Fibroblast of lung (primary cell): ENCODE measurements at places on chromosomes 6 and 20.
A peak's percentile ranks its signal among the peaks of the same experiment; 100 is the strongest.

DNA sequence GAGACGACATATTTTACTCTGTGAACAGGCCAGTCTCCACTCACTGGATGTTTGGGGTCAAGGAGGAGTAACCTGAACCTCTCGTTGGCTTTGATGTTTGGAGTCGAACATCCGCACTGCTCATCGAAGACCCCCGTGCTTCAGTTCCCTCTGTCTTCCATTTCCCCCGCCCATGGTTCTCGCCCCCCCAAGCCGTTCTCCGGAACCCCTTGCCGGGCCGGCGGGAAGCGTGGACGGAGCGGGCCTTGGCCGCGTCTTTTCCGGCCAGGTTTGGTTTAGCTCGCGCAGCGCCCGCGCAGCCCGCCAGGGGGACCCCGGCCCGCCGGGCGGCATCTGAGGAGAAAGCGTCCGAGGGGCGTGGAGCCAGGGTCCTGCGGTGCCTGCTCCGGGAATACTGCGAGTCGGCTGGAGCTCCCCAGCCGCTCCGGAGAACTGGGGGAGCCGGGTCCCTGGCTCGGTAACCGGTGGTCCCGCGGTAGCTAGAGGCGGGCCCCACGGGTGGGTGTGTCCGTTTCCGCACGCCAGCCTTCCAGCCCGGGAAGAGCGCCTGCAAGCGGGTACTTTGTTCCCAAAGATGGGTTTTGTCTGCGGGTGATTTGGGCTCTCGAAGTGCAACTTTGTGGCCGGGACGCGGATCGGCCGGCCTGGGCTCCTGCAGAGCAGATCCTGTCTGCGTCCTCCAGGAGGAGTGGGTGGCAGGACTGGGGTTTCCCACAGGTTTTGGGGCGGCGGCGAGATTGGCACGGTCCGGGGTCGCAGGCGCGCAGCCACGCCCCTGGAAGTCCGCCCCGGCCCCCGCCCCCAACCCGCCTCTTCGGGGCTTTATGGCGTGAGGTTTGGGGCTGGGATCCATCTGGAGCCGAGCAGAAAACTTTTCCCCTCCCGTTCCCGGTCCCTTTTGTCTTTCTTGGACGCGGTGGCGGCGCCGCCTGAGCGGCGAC, at the start of gene TMEM200A:
TSS of gene TMEM200A (plus strand) at position 852 of the 941 bp plus-strand sequence. CDS start 74,406 bp downstream, outside the sequence.
- DNase-seq: peak; percentile 72

GRCh38 chr6:169847901-169848311, 96.5 kb downstream of the ERMARD start:
- no peak for DNase-seq

GRCh38 chr6:25215881-25216280, 63.3 kb upstream of the CARMIL1 start:
- no peak for DNase-seq

DNA sequence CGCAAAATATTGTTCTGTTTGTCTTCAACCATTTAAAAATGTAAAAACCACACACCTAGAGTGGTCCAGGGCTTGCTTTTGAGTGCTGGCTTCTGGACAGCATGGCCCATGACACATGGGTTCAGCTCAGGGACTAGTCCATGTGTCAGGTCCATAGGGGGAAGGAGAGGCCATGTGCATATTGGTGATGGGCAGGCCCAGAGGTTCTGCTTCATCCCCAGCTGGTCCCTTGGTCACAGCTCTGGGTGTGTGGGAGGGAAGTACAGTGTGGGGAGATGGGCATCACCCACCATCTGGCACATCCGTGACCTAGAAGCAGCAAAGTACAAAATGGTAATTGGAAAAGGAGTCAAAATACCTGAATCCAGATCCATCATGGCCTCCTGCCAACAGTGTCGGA, 50.7 kb downstream of the STK35 start:
- no peak for DNase-seq

- no peak for DNase-seq
Measured at GRCh38 chr6:31352683-31353383, 4.1 kb downstream of the HLA-B start.

GRCh38 chr6:170286934-170287265, 4.0 kb downstream of the DLL1 start:
- no peak for DNase-seq

- DNase-seq: peak; percentile 81
Measured at GRCh38 chr6:125301435-125302391, at the start of gene HDDC2. TSS of gene HDDC2 (minus strand) at chr6:125301967. CDS start at chr6:125301932, 35 bp downstream.

GRCh38 chr6:157632821-157633220, 190.2 kb upstream of the SNX9 start:
- peak; percentile 89 for DNase-seq

DNA sequence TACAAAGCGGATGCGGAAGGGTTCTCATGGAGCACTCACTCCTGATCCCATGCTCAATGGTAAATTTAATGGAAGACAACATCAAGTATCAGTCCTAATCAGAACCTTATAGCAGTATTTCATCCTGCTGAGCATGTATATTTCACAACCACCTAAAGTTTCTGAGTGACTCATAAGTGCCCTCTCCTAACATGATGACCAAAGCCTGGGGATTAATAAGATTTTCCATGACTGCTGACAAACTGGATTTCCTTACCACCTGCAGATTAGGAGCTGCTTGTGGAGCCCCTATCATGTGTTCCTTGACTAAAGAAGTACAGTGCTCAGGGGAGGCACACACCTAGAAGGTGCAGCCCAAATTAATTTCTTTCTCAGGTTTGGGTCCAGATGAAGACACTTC, 112.8 kb downstream of the INSM1 start:
- peak; percentile 79 for DNase-seq

DNA sequence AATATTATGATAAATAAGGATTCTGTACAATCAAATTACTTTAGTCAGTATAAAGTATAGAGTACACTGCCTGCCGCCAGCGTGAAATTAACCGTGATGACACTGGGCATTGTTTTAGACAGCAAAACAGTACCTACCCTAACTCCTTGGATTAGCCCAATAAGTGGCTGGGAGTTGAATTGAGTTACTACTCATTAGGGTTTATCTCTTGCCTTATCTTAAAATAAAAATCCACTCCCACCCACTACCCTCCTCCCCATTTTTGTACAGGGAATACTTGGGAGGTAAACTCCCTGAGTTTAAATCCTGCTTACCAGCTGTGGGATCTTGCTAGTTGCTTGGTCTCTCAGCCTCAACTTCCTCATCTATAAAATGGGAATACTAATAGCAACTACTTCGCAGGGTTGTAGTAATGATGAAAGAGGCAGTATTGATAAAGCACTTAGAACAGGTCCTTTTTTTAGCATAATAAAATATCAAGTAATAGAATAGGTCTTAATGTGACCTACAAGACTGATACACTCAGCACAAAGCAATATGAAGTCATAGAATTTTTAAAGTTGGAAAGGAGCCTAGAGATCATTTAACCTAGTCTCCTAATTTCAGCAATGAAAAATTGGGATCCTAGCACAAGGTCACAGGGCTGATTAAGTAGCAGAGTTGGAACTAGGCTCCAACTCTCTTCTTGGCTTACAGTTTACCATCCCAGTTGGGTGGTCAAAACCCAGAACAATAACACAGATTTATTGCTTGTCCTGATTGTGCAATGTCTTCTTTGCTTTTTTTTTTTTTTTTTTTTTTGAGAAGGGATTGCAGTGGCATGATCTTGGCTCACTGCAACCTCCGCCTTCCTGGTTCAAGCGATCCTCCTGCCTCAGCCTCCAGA, 23.8 kb downstream of the PHACTR2 start:
- peak; percentile 81 for DNase-seq

GRCh38 chr6:53309059-53309900, 39.5 kb downstream of the ELOVL5 start:
- peak; percentile 69 for DNase-seq

- no peak for DNase-seq
Measured at GRCh38 chr20:57680934-57681914, 28.6 kb downstream of the PMEPA1 start.

- peak; percentile 96 for DNase-seq
Measured at GRCh38 chr6:6712449-6713403, 124.2 kb downstream of the LY86 start.

GRCh38 chr20:45445805-45446562, 23.6 kb upstream of the WFDC2 start:
- DNase-seq: no peak

- no peak for DNase-seq
Measured at GRCh38 chr6:161882196-161882765, 608.4 kb upstream of the AGPAT4 start.

DNA sequence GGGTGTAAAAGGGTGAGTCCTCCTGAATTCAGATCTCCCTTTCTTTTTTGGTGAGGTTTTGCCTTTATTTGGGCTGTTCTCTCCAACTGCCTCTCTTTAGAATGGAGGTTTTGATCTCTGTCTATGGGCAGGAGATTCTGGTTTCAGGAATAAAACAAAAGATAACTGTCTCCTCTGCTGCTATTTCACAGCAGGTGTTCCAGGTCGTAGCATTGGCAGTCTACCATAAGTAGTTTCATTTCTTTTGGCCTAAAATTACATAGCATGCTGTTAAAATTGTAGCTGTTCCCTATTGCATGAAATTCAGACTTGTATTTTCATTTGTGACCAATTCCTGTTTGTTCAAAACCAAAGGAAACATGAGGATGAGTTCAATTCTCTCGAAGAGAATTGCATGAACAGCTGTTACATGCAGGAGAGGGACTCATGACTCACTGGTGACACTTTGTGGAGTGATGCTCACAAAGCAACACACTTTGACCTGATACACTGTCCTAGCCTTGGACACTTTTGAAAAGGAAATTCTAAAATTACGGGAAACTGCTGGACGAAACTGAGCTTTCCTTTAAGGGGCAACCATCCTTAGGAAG, 76.8 kb upstream of the SIRPG start:
- no peak for DNase-seq

- DNase-seq: no peak
Measured at GRCh38 chr6:144326393-144326792, 41.3 kb downstream of the UTRN start.

- peak; percentile 91 for DNase-seq
Measured at GRCh38 chr6:26532699-26533531, 5.3 kb upstream of the HMGN4 start.

GRCh38 chr6:145736661-145737144, 1.4 kb upstream of the EPM2A start:
- DNase-seq: peak; percentile 72

GRCh38 chr20:13271098-13271497, 50.0 kb downstream of the ISM1 start:
- DNase-seq: no peak

DNA sequence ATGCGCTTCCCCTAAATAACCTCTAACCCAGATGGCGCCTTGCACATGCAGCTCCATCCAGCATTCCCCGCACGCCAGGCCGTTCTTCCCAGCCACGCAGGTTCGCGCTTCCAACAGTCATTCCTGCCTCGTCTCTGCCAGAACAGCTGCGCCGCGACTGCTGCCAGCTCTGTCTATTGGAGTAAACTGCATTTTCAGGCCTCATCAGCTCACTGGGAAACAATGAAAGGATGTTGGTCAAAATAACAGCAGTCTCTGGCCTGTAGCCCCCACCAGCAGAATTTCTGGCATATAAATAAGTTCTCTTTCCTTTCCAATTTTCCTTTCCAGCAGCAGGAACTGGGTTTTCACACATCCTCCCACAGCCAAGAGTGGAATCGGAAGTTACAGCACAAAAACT, 14.6 kb downstream of the NRSN1 start:
- DNase-seq: no peak

- peak; percentile 75 for DNase-seq
Measured at GRCh38 chr6:17938901-17939300, 48.5 kb downstream of the KIF13A start.

- peak; percentile 93 for DNase-seq
Measured at GRCh38 chr20:43751167-43752050, 24.6 kb upstream of the GTSF1L start.

GRCh38 chr6:7786214-7786661, 60.3 kb downstream of the BMP6 start:
- DNase-seq: no peak

DNA sequence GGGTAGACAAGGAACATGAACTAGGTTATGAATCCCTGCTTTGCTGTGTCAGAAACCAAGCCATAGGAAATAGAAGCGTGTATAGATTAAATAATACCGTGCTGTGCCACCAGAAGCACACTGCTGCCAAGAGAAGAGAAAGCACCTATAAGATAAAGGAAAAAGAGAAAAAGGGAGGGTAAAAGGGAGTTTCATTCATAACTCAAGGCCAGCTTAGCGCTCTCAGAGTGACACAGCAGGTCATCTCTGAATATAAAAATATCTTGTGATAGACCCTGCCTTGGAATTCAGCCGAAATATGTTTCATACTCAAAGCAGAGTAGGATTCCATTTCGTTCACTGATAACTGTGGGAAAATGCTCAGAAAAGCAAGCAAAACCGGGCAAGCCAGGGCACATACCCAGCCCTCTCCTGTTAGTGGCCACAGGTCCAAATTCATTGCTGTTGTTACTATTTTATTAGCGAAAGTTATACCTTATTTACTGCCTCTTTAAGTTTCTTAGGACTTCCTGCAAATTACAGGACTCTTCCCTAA, 8.7 kb downstream of the JAG1 start:
- no peak for DNase-seq

- no peak for DNase-seq
Measured at GRCh38 chr20:20206788-20207187, 154.5 kb downstream of the CFAP61 start.

- DNase-seq: no peak
Measured at GRCh38 chr6:100479179-100480035, 14.7 kb upstream of the SIM1 start.

GRCh38 chr20:36249450-36249849, 13.2 kb downstream of the AAR2 start:
- no peak for DNase-seq

DNA sequence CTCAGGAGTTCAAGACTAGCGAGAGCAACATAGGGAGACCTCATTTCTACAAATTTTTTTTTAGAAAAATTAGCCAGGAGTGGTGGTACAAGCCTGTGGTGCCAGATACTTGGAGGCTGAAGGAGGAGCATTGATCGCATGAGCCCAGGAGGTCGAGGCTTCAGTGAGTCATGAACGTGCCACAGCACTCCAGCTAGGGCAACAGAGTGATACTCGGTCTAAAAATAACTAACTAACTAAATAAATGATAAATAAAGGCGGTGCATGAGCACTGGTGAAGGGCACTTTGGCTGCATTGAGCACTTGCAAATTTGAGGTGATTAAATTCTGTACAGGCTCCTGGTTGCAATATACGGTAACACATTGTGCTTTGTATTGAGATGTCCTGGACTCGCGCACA, 13.5 kb downstream of the HLA-A start:
- DNase-seq: no peak

DNA sequence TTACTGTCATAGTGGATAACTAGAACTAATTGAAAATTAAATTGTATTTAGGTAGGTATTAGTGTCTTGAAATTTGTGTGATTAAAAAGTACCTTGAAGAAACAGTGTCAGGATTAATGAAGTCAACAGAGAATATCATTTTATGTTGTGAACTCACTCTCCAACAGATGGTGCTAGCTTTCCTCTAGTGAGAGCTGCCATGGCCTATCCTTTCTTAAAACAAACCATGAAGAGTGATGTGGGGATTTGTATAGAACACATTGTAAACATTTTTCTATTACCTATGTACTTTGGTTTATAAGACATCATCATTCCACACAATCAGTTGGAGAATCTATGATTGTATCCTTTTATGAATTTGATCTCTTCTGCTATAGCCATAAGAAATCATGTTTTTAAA, 4.8 kb upstream of the SRSF12 start:
- peak; percentile 66 for DNase-seq
